Islet precursor cell (in vitro differentiated cells): ENCODE measurements at places on chromosomes 7 and 10.

DNA sequence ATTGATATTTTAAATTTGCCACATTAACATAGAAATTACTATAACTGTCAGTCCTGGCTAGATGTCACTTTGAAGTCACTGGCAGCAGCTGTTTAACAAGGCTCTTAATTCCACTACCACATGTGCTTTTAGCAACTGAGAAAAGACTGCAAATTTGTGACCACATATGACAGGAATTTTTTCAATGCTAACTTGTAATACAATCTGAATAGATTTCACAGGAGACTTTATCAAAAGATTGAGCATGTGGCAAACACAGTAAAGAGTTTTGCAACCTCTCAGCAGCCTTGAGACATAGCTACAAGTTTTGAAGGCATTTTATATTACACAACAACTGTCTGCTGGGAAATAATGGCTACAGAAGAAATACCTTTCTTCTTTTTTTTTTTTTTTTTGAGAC, 73.0 kb downstream of the MICU1 start:
- DNase-seq = no peak

- no peak for DNase-seq
Observed at GRCh38 chr10:58356756-58357155, 21.9 kb downstream of the UBE2D1 start.

GRCh38 chr10:102452672-102453340, 1.5 kb upstream of the C10orf95 start:
- peak; percentile 79 for DNase-seq

- DNase-seq = no peak
Observed at GRCh38 chr7:126792521-126792920, 460.2 kb downstream of the GRM8 start.

- no peak for DNase-seq
Observed at GRCh38 chr7:124051681-124052377, 19.0 kb upstream of the TMEM229A start.

- DNase-seq = no peak
Observed at GRCh38 chr10:10758306-10758705, 259.4 kb upstream of the CELF2 start.
